Liver (tissue), 10 donors: ENCODE measurements at places on chromosomes 2 and 18.

DNA sequence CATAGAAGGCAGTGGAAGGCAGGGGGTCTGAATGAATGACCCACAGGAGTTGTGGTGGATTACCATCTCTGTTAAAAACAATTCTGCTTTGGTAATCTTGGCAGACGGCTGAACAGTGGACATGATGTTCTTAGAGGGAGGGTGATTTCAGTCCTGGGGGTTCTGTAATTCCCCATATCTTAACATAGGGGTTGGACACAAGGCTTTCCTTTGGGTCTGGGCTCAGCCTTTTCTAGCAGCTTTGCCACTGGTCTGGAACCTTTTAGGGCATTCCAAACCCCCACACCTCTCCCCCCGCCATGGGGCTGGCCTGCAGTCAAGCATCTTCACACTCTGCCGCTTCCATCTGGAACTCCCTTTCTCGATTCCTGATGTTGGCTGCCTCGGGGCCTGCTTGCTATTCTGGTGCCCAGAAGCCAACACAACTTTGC lies 50.3 kb downstream of the RPL37A start:
- DNase-seq: no peak

GRCh38 chr2:184769023-184769422 lies 170.7 kb downstream of the ZNF804A start:
- no peak for DNase-seq

DNA sequence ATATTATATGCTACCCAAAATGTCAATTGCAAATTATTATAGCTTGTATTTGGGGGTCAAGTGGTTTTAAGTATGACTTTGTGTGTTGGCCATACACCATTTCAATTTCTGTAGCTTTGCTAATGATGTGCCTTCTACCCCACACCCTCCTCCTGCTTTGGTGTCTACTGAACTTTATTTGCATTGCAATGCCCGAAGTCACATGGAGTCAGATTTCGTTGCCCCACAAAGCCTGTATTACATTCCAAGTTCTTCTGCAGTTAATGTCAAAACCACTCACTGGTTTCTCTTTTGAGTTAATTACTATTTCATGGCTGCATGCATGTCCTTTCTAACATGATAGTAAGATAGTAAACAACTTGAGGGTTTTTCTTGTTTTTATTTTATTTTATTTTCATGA lies 528.9 kb downstream of the RIT2 start:
- no peak for DNase-seq

DNA sequence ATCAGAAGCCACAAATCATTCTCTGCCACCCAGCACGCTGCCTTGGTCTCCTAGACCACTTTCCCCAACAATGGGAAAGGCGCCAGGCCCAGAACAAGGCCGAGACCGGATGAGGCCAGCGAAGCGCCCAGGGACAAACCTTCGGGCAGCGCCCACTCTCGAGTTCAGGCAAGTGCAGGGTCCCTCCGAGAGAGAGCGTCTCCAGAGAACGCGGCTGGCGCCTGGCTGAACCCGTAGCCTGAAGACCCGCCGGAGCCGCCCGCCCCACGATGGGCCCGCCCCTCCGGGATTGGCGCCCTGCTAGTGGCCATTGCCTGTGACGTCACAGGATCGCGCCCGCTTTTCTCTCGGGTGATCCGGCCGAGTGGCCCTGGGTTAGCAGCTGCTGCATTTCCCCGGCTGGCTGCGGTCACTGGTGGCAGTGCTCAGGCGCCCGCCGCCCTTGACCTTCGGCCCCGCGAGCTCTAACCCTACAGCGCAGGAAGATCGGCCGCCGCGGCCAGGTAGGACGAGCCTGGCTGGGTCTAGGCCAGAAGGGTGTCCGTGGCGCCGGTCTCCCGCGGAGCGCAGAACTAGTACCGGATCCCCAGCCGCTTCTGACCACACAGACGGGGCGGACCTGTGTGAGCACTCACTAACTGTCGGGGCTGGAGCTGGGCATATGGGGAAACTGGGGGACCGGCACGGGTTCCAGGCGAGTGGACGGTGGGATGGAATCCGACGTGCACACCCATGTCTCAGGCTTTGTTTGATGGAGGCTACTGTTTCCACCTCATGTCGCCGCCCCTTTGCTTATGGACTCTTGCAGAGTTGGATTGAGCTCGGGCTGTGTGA lies at the start of gene FAHD2A:
FAHD2A (plus strand) TSS at position 339 of the 834 bp plus-strand sequence. CDS start 2,851 bp downstream, outside the sequence.
- peak; percentile 95 for DNase-seq

- DNase-seq: no peak
Observed at GRCh38 chr2:215548714-215549113, 112.8 kb upstream of the FN1 start.

GRCh38 chr18:68940039-68940438 lies 142.2 kb downstream of the CCDC102B start:
- DNase-seq: no peak

GRCh38 chr2:172561270-172561669 lies 5.4 kb downstream of the PDK1 start:
- no peak for DNase-seq

DNA sequence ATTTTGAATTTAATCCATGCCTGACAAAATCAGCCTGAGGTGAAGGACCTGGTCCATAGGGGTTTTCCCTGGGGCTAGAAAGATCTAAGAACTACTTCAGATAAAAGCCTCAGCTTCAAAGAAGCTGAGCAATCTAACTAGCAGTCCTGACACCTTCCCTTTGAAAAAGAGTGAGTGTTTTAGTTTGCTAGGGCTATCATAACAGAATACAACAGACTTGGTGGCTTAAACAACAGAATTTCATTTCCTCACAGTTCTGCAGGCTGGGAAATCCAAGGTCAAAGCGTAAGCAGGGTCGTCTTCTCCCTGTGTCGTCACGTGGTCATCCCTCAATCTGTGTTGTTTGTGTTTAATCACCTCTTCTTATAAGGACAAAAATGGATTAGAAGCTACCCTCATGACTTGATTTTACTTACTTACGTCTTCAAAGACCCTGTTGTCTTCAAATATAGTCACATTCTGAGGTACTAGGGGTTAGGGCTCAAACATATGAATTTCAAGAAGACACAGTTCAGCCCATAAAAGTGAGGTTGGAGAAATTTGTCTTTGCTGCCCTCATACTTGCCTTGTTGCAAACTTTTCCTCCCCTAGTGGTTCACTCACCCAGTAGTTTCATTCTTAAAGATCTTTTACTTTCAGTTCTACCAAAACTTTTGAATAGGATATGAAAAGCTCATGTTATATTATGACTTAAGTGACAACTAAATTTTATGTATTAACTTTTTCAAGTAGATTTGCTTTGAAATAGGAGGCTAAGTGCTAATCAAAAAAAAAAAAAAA lies 673.8 kb downstream of the ARHGAP15 start:
- no peak for DNase-seq
